Ecto neural progenitor cell (in vitro differentiated cells): ENCODE measurements at places on chromosomes 3 and 15.

GRCh38 chr15:76162784-76163456 lies 103.1 kb downstream of the TMEM266 start:
- no peak for DNase-seq

- DNase-seq, result no peak
These were observed 276.3 kb upstream of the ARRDC4 start for GRCh38 chr15:97684249-97684648.

GRCh38 chr15:89003865-89004725 lies 84.2 kb upstream of the ABHD2 start:
- peak; percentile 72 for DNase-seq

DNA sequence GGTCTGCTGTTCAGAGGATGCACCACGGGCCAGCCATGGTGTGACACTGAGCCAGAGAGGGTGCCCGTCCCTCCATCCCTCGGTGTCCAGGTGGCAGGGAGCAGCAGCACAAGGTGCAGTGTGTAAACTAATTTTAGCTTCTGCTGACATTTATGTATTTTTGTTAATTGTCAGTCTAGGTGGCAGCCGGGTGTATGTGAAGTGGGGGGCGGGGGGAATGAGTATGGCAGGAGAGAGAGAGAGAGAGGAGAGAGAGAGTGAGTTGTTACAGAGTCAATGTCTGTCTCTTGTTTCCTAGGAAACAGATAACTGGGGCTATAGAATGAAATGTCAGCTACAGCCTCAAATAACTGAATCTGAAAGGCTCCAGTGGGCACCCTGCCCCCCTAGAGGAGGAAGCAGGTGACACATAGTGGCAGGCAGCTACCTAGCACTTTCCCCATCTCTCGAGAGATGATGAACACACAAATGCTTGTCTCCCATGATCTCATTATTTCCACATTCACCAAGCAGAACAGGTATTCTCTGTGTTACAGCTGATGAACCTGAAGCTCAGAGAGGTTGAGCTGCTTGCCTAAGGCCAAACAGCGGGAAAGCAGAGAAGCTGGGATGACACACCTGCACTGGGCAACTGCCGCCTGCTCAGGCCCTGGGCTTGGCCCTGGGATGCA lies 24.7 kb downstream of the RASGRF1 start:
- no peak for DNase-seq

GRCh38 chr3:178895178-178895789 lies 176.3 kb downstream of the ZMAT3 start:
- no peak for DNase-seq

DNA sequence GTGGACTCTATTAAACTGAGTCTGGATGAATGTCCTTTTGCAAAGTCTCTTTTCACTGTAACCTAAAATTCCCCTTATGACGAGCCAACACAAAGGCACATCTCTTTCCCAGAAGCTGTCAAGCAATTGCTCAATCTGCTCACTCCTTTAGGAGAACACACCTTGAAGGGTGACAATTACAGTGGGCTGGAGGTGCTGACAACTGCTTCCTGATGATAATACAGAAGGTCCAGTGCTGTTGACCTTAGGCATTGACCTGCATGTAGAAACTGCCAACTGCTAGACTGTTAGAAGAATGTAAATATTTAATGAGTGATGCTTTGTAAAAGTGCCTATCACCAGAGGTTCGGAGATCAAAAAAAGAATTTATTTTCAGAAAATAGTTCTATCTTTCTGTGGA lies 757.7 kb downstream of the GRM7 start:
- DNase-seq, result no peak

DNA sequence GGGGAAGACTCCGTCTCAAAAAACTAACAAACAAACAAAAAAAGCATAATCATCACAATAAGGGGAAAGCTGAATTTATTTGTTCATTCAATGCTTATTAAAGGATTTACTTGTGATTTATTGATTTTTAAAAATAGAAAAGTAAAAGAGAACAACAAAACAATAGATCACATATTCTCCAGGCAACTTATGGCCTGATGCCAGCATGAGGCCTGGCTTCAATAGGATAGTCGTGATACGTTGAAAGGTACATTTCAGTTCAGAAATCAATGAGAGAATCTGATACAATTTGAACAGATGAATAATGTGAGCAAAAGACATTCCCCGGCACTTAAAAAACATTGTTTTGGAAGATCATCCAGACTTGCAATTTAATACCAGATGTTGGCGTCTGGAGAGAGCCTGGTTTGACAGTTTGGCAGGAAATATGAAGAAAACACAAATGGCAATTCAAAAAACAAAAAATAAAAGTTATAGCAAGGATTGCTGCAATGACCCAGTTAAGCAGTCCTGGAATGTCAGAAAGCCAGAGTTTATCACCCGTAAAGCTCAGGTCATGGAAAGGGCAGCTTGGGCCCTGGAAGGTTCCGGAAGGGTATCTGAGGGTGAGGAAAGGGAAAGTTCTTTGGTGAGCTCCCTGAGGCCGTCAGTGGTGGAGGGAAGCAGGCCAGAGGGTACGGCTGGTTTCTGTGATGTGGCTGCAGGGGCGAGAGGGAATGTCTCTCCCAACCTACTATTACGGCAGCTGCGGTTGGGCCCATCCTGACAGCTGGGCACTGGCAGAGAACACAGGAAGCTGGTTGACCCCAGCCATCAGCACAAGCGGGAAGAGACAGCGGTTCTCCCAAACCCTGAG lies 230.2 kb upstream of the HES1 start:
- DNase-seq, result no peak

DNA sequence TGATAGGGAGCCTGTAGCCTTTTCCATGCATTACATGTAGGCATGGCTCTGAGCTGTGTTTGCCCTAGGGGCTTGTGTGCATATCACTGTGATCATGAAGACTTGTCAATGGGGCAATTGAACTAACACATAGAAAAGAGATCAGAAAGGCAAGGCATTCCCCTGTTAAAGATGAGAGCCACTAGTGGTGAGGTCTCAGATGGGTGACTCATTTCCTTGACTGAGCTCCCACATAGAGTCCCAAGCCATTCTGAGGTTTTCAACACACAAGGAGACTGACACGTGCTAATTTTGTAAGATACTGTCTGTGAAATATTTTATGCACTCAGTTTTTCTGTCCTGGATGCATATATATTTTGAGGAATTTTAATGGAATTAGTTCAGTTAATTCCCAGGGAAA lies 53.8 kb downstream of the SAMMSON start:
- DNase-seq, result no peak

- DNase-seq, result no peak
These were observed 32.2 kb downstream of the NECTIN3 start for GRCh38 chr3:111103807-111104206.

GRCh38 chr3:172591876-172592771 lies 68.9 kb upstream of the TNFSF10 start:
- DNase-seq, result no peak

- no peak for DNase-seq
These were observed 13.5 kb downstream of the SEMA4B start for GRCh38 chr15:90214553-90215196.

DNA sequence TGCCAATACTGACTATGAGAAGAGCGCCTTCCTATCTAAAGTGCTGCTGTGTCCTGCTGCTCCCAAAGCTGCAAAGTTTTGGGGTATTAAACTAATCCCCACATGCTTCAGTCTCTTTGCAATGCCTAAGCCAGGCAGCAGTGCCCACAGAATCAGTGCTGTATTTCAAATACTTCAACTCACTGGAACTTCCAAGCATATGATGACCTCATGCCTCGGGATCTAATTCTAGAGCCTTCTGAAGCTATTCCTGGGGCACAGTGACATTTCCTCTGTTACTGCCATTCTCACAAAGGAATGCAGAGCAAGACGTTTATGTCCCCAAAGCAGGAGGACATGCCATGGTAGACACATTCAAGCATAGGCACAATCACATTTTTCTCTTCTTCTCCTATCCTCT lies 78.5 kb downstream of the CD200 start:
- DNase-seq, result no peak

DNA sequence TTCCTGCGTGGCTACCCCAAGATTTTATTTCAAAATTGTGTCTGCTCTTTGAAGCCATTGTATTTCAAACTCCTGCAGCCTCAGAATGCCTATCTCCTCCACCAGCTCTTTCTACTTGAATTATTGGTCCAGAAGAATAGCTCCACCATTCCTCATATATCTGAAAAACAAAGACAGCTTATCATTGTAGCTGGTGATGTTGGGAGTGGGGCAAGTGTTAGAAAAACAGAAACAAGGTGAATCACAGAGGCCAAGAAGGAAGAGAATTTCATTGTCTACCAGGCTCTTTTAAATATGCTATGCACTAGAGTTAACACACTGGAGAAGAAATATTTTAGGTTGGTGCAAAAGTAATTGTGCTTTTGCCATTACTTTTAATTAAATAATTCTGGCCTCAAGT lies 307.9 kb upstream of the ROPN1 start:
- DNase-seq, result no peak

DNA sequence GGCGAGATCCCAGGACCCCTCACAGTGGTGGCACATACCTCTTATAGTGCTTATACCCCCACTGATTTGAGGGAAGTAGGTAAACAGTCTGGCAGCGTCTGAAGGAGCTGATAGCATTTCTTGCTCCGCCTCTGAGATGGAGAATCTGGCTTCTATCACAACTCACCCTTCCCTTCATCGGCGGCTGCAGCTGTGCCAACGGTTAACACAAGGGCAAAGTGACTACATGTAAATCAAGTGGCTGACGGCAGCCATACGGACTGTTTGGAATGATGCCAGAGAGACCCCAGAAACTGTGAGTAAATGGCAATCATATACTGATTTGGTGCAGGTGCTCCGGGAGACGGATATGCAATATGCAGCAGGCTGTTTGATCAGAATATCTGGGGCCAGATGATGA lies 66.8 kb upstream of the UNC13C start:
- DNase-seq, result no peak

DNA sequence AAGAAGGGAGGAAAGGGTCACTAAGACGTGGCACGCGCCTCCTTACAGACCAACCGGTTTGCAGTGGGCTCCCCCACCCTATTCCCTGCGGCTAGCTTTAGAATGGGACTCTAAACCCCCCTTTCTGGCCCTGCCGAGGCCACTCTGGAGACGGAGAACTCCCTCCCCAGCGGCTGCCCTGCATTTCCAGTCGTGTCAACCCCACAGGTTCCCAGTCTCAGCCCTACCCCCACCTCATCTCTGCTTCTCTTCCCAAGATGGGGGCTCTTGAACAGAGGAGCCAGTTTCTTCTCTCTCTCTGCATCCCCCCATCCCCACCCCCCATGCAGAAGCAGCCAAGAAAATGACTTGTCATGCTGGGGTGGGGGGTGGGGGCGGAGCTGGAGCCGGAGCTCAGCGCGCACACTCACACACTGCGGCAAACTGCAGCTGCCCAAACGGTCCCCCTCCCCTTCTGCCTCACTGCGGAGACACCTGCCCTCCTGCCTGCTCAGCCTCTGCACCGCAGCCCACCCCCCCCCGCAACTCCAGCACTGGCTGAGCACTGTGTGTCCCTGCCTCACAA lies 871 bp downstream of the MAP1A start:
- DNase-seq, result peak; percentile 69

DNA sequence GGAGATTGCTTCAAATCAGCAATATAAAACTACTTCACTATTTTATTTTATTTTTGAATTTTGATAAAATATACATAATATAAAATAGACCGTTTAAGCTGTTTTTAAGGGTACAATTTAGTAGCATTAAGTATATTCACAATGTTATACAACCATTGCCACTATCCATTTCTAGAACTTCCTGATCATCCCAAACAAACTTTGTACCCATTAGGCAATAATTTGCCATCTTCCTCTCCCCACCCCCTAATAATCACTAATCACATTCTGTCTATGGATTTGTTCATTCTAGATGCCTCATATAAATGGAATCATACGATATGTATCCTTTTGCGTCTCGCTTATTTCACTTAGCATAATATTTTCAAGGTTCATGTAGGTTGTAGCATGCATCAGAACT lies 28.9 kb downstream of the FANCD2 start:
- DNase-seq, result no peak

DNA sequence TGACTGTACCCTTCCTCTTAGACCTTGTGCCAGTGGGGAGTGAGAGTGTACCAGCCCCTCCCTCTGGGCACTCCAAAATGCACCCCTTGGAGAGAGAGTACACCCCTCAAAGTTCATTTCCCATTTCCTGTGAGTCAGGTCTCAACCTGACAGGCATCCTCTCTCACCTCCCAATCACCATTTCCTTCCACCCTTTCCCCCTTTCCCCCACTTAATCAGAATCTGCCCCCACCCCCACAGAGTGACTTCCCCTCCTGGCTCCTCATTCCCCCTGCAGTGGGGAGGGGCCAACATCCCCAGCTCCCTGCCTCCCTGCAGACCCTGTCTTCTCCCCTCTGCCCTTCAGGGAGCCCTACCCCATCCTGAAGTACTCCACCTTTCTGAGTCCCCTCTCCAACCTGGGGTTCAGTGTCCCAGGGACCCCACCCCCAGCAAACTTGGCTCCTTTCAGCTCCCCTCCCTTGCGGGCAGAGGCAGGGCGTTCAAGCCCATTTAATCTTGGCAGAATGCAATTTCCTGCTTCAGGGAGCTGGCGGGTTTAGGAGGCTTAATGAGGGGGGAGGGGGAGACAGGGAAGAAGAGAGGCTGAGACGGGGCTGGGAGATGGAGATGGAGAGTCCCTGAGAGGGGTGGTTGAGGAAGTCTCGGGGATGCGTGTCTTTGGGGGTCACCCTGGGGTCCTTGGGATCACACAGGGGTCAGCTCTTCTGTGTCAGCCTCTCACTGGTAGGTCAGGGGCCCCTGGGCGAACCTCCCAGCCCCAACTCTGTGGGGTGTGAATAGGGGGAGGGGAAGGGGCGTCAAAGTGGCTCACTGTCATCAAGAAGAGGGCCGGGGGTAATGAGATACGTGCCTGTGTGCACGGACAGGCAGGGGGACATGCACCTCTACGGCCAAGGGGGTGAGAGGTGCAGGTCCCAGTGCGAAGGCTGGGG lies 16.6 kb upstream of the SEMA3F start:
- DNase-seq, result no peak

DNA sequence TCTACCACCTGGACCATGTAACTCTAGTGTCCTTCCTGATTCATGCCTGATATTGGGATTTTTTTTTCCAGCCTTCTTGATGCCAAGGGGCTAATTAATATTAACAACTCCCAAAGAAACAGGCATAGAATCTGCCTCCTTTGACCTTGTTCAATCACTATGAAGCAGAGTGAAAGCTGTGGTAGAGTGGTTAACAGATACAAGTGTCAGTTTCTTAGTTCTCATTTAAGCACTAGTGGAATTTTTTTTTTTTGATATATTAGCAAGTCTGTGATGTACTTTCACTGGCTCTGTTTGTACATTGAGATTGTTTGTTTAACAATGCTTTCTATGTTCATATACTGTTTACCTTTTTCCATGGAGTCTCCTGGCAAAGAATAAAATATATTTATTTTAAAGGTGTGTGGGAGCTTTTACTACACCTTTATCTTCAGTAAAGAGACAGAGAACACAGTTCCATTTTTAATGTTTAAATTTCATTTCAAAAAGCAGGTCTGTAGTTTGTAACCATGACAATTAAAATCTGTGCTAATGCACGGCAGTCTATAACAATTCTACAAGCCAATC lies 67.1 kb downstream of the TOP2B start:
- DNase-seq, result no peak

GRCh38 chr3:192933779-192934460 lies 16.3 kb upstream of the MB21D2 start:
- no peak for DNase-seq

- DNase-seq, result no peak
These were observed 778 bp downstream of the MTMR10 start for GRCh38 chr15:30990446-30991254.
